ENCODE measurements at places on chromosomes 4 and X. TPM values are rescaled to one million over a fixed set of nuclear protein-coding genes. Genes with fewer than 3 reads are reported as not detected.

- DNase-seq, result no peak
Observed at GRCh38 chrX:115652221-115652620, 91.2 kb downstream of the PLS3 start.

- no peak for DNase-seq
Observed at GRCh38 chr4:87075876-87076275, 141.1 kb downstream of the AFF1 start.

CYSLTR1 gene
- total RNA-seq, result 11.1 TPM

DNA sequence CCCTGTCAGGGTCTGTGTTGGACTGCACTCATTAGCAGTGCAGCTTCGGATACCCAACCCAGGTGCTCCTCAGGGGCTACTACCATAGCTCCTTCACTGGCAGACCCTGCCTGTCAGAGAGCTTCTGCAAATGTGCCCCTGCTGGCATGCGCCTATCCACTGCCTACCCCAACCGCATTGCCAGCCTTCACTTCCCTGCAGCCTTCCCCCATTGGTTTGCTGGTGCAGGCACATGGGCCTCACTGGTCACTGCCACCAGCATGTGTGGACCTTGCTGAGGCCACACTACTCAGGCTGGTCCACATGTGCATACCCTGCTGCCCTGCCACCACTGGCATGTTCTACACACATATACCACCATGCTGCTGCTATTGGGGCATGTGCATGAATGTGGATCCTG, 72.5 kb upstream of the MAGEH1 start:
- no peak for DNase-seq

PRAF2 gene
- 4.2 TPM for total RNA-seq

GATA1 gene
- 0.22 TPM for total RNA-seq

ERCC6L gene
- total RNA-seq, result 1.5 TPM

DNA sequence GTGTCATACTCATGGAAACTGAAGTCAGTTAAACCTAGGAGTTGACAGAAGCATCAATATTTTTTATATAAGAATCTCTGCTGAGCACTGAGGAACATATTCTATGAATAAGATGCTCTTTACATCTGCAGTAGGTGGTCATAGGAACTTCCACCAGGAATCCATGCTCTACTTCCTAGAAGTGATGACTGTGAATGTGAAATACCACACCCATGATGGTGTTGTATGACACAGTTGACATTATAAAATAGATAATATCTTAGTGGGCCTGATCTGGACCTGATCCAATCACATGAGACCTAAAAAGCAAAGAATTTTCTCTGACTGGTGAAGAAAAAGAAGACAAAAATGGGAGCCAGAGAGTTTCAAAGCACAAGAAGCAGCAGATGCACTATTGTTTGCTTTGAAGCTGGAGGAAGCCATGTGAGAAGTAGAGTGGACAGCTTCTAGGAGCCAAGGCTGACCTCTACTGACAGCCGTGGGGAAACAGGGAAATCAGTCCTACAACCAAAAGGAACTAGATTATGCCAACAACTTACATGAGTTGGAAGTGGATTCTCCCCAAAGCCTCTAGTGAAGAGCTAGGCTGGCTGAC, 68.6 kb upstream of the HS3ST1 start:
- DNase-seq, result no peak
